ENCODE measurements at places on chromosomes 3 and 15.

DNA sequence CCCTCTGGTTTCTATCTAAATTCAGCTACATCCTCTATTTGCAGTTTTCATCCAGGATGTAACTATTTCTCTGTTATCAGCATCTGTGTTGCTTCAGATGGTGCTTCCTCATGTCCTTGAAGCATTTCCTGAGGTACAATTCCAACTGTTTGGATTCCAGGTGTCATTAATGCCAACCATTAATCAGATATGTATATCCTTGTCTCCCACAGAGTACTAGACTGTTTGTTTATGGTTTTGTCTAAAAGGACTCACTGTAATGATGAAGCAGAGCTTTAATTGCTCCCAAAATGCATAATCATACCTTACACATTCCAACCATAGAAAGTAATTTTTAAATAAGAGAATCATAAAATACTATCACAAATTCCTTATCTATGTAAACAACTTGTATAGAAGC, 288.5 kb upstream of the MME start:
- no peak for DNase-seq

DNA sequence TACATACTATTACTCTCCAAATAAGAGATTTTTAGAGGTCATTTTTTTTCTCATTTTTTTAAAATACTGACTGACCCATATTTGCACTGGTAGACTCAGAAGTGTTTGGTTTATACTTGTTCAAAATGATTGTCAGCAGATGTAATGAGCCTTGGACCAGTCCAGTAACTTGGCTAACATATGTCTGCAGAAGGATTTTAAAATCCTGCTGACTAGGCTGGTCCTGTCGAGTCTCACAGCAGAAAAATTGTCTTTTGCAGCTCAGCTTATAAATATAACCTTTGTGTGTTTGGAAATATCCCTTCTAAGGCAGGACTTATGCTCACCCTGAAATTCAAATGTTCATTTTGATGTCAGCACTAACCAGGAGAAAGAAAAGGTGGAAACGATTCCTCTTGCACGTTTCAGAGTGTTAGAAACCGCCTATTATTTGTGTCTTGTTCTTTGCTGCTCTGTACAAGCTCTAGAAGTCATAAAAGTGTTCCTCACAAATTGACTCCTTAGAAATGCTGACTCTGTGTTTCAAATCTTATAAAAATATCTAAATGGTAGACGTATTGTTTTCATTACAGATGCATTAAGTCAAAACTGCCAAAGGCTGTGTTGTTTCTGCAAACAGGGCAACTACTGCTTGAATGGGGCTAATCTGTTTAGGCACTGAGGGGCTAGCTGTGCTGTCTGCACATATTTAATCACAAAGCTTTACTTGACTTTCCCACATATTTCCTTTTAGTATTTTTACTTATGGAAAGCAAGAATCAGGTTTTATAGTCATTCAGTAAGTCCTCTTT, 95.3 kb downstream of the CHL1 start:
- no peak for DNase-seq

GRCh38 chr3:188752850-188753249, 418.9 kb upstream of the TPRG1 start:
- no peak for DNase-seq

GRCh38 chr15:69783211-69783610, 314.5 kb downstream of the TLE3 start:
- no peak for DNase-seq

DNA sequence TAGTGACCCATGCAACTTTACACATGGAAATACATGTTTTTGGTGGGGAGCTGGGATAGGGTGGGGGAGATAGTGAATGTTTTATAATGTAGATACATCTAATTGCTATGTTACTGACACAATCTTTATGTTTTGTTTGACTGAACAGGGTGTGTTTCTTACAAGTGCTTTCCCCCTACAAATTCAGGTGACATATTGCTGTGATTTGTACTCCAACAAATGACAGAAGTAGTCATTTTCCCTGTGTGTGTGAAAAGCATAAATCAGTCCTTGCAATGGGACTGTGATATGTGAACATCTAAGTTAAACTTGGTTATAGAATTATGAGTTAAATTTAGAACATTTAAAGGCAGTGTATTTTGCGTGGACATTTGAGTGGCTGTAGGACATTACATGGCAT, 27.3 kb downstream of the OTOL1 start:
- DNase-seq: no peak

DNA sequence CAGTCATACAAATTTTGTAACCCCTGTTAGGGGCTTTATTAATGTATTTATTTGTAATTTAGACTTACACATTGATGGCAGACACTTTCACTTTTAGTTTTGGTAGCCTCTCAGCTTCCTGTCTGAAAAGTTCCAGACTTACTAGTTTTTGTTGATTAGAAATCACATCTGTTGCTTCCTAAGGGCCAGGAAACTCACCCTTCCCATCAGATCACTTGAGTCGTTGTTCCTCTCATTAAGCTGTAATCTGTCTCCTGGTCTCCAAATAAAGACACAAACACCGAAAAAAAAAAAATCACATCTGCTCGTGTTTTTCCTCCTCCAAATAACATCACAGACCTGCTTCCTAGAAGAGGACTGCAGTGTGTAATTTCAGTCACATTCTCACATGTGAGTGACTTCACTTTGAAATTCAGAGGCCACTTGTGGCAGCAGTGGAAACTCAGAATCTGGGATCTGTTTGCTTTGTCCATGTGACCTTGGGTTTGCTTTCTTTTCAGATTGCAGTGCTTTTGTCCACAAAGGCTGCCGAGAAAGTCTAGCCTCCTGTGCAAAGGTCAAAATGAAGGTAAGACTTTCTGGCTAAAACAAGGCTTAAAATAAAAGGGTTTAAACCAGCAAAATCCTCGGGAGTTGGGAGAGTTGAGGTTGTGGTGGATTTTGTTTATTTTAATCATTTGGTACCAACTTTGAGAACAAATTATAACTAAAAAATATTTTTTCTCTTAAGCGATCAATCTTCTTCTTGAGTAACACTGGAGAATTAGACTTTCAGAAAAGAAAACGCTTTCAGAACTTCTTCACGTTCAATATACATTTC, 87.0 kb downstream of the KLHL25 start:
- peak; percentile 34 for DNase-seq

GRCh38 chr15:61264986-61265385, 35.9 kb upstream of the RORA start:
- no peak for DNase-seq

GRCh38 chr3:72436863-72437592, 411.2 kb downstream of the SHQ1 start:
- no peak for DNase-seq

DNA sequence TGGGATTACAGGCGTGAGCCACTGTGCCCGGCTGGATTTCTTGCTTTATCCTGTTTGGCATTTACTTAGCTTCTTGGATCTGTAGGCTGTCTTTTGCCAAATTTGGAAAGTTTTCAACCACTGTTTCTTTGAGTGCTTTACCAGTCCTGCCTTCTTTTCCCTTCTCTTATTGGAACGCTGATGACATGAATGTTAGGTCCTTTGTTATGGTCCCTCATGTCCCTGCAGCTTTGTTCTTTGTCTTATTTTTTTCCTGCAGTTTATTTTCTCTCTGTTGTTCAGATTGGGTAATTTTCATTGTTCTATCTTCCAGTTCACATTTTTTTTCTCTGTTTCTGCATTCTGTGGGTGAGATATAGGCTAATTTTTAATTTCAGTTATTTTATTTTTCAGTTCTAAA, 25.0 kb downstream of the SH3GL3 start:
- DNase-seq: no peak

DNA sequence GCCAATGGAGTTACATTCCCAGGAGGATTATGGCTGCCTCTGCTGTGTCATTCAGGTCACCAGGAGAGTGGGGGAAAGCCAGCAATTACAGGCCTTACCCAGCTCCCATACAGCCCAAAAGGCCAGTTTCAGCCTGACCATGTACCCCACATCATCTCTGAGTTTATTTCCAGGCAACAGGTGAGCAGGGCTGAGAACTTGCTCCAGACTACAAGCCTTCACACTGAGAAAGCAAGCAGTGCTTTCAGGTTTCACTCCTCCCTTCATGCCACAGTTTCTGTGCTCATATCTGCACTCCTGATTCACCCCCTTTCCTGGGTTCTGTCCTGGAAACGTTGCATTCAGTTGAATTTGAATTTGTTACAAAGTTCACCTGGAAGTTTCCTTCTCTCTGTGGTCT, 68.1 kb upstream of the ABI3BP start:
- no peak for DNase-seq

DNA sequence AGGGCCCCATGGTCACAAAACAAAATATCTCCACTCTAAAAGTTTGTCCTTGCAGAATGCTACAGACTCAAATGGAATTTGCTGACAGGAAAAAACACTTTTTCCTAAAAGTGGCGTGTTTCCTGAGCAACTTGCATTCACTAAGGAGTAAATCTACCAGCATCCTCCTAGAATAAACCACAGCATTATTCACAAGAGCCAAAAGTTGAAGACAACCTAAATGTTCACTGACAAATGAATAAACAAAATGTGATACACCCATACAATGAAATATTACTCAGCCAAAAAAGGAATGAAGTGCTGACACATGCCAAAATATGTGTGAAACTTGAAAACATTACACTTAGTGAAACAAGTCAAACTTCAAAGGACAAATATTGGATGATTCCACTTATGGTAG, 28.9 kb downstream of the ITGB5 start:
- no peak for DNase-seq

DNA sequence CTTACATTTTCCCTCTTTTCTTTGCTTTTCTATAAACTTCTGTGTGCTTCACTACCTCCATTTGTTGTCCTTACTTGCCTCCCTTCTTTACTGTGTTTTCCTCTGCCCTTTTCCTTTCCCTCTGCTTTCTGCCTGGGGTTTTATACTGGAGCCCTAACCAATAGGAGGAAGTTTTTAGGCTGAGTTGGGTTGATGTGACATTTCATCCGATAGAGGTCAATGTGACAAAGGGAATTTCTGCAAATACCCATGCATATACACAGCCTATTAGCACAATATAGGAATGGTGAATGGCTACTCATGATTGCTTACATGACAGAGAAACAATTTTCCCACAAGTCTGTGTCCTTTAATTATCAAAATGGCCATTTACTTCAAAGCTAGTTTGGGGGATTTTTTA, 153.0 kb upstream of the ARPP21 start:
- DNase-seq: no peak

DNA sequence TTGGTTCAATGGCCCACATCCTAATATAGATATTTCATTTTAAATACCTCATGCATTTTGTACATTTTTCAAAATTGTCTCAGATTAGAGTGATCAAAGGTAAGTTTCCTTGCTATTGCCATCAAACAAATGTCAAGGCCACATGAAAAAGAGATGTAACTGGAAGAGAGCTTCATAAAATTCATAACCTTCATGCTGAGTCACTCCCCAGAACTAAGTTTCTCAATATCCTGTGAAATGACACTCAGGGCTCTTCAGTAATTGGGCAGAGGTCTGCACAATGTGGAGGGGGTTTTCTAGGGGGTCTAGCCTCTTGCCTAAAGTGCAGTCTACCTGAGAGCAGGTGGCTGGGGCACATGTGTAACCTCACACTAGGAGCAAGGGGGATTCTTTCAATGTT, 152.2 kb upstream of the SLC2A2 start:
- DNase-seq: no peak

DNA sequence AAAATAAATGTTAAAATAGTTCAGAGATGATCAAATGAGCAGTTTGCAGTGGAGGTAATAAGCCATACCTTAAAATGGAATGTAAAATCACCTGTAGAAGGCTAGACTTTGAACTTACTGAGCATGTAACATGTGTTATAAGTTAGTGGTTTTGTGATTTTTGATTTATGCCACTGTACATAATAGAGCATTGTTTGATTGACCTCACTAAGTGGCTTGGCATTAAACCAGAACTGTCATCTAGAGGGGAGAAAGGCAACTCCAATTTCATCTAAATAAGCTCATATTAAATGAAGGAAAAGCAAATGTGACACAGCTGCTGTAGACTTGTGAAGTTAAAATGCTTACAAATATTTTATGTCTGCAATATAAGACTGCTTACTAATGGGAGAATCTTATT, 387.9 kb downstream of the ZIC1 start:
- DNase-seq: no peak

GRCh38 chr3:149592758-149593240, 65.0 kb downstream of the WWTR1 start:
- DNase-seq: no peak

DNA sequence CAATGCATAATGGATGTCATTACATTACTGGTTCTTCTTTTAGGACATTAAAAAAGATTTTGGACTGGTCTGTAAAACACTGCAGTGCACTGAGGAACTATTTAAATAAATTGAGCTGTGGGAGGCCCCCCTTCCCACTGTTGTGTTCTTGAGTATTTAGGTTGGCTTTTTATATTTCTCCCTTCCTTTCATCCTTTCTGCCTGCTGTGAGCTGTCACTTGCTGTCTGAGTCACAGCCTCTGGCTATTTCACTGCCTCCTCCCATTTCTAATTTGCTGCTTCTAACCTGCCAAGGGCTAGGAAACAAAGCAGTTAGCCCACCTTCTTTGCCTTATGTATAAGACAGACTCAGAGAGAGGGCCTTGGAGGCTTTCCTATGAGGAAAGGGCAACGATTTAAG, 89.0 kb upstream of the FNDC3B start:
- no peak for DNase-seq
